ENCODE measurements at places on chromosomes 4 and X.

GRCh38 chrX:17375637-17376430, 834 bp downstream of the NHS start:
- no peak for DNase-seq

- DNase-seq: no peak
Measured at GRCh38 chr4:89847571-89848325, 10.8 kb upstream of the SNCA start.

DNA sequence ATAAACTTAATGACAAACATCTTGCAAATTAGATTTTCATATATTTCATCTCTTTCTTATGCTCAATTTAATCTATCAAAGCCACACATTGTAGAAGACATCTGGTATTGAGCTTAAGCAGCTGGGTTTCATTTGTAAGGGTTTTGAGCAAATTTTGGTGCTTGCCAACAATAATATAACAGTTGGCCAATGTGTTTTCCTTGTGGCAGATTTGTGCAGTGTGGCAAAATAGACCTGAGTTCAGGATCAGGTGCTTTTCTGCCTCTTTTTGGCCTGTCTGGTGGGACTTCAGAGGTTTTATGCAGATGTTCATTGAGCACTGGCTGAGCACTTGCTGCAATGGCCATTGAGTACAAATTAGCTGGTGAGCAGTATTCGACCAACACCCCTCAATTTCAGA, 301.9 kb downstream of the BMPR1B start:
- no peak for DNase-seq

- no peak for DNase-seq
Measured at GRCh38 chrX:12505127-12505526, 286.1 kb upstream of the PRPS2 start.

DNA sequence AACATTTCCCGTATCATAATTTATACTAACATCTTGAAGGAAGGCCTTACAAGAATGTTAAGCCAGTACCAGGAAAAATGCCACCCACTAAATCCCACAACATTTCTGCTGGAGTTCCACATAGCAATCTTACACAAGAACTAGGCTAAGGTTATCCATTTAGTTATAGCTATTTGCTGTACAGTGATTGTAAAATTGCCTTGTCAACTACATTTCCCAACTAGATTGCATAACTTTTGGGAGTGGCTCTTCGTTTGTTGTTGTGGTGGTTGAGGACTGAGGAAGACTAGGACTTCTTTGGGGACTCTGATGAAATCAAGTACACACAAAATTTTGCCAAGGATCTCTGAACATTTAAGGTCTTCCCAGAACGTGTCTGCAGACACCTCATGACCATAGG, 8.0 kb downstream of the IBSP start:
- DNase-seq: no peak

GRCh38 chrX:40096395-40097091, 1.2 kb downstream of the BCOR start:
- peak; percentile 39 for DNase-seq

DNA sequence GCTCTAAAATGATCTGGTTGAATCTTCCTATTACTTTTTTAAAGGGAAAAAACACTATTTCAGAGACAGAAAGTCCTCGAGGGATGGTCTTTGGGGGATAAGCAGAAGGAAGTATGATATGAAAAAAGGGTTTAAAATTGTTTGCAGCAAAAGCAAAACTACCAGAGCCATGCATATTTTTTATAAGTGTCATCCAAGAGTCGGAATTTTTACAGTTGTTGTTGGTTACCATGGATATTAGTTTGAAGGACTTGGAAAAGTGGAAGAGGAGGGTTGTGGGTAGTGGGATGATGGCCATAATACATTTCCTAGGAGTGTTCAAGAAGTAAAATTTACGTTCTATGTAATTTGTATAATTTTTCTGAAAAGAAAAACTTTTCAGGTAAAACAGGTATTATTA, 134.4 kb downstream of the PCDH7 start:
- DNase-seq: no peak

- DNase-seq: no peak
Measured at GRCh38 chrX:53704854-53705253, 18.3 kb upstream of the HUWE1 start.
